ENCODE measurements at places on chromosomes 13 and 19. TPM values are rescaled to one million over a fixed set of nuclear protein-coding genes. Genes with fewer than 3 reads are reported as not detected.

Gene CDX2
- not detected for total RNA-seq

DNA sequence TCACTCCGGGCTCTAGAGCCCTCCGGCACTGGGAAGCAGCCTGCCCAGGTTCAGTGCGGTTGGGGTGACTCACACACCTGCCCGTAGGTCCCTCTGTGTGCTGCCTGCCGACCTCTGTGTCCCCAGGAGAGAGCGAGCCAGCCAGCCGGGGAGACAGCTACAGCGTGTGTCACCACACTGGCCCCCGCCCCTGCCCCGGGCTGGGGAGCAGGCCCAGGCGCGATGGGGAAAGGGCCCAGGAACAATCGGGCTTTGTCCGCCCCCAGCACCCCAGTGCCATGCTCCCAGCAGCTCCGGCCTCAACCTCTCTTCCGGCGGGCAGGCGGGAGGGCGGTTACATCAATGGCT lies at the start of gene KLK6:
Gene KLK6 (minus strand): TSS at position 179 of the 348 bp plus-strand sequence. CDS start 1,487 bp downstream, outside the sequence.
- DNase-seq = no peak

Gene OSCAR
- 0.48 TPM for total RNA-seq

GRCh38 chr19:40799558-40800338 lies 757 bp downstream of the EGLN2 start:
- no peak for DNase-seq

Gene RSPH6A
- not detected for total RNA-seq

Gene PRODH2
- total RNA-seq = not detected

DNA sequence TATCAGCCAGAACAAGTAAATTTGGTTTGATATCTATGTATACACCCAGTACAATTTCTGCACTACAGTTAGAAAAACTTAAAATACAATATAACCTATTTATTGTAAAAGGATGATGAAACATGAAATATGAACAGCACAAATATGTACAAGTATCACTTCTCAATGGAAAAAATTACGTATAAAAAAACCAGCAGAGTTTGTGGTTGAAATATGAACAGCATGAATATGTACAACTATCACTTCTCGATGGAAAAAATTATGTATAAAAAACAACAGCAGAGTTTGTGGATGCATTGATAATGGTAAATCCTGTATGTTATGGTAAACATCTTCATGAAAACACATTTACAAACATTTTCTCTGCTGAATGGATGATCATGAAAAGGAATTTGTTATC lies 32.4 kb upstream of the CEACAM21 start:
- DNase-seq = no peak

GRCh38 chr13:45412274-45413049 lies 5.7 kb downstream of the SLC25A30 start:
- DNase-seq = no peak

Gene EDNRB
- 0.12 TPM for total RNA-seq

GRCh38 chr13:40390401-40390916 lies 276.0 kb downstream of the FOXO1 start:
- no peak for DNase-seq

DNA sequence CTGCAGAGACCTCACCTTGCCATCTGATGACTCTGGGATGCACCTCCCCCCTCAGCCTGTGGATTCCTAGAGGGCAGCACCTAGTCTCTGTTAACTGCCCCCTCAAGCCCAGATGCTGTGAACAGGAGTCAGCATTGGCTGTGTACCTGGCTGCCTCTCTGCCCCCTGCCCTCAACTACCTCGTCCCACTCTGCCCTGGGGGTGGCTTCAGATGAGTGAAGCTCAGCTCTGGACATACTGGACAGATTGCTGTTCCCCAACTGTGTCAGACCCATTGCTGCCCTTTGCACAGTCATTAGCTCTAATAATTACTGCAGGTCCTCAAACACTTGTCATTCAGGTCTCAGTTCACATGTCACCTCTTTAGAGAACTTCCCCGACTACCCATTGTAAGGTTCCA lies 182.1 kb upstream of the TSHZ3 start:
- no peak for DNase-seq

- no peak for DNase-seq
Measured at GRCh38 chr13:53005626-53006025, 23.0 kb upstream of the OLFM4 start.

- DNase-seq = no peak
Measured at GRCh38 chr13:104953588-104953987, 1581.9 kb downstream of the EFNB2 start.

Gene LILRA2
- total RNA-seq = not detected

DNA sequence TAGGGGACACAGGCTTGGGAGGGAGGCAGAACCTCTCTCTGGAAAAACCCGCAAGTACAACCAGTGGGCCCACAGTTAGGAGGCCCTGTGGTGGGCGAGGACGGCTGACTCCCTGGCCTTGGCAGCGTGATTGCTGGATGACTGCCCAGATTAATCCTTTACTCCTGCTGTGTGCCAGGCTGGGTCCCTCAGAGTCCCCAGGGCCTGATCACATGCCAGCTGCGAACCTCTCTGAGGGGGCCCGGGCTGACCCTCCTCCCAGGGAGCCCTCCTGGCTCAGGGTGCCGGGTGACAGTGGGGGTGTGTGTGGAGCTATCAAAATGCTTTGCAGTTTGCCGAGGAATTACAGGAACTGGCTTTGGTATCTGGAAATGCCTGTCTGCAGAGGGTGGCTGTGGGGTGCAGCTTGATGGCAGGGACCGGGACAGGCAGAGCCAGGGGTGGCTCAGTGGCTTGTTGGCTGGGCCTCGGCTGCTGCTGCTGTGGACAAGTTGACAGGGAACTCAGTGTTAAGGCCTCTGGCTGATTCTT lies 48.9 kb downstream of the DNM2 start:
- DNase-seq = no peak

DNA sequence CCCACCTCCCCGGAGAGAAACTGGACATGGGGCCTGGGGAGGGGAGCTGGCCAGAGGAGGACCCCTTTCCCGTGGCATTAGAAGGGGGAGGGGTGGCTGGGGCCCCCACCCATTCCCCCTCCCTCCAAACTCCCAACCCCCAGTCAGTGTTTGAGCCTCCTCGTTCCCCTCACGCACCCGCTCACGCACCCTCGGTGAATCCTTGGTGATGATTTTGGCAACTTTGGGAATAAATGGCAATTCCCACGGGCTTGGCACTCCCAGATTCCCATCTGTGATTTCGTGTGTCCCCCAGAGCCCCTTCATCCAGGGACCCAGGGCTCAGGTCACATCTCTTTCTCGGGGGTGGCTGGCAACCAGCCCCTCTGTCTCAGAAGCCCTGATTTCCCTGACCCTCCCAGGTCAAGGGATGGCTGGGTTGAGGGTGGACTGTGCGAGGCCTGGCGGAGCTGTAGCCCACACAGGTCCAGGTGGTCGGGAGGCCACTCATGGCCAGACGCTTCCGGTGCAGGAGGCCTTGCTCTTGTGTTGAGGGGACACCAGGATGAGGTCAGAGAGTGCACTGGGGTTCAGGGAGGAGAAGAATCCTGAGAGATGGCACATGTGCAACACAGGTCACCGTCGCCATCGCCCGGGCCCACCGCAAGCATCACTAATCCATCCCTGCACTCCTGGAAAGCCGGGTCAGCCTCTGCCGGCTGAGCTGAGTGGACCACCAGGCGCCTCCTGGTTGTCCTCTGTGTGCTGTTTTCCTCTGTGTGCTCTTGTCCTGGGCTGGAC lies 20.7 kb downstream of the EPN1 start:
- DNase-seq = no peak

Gene FUT1
- 0.52 TPM for total RNA-seq

DNA sequence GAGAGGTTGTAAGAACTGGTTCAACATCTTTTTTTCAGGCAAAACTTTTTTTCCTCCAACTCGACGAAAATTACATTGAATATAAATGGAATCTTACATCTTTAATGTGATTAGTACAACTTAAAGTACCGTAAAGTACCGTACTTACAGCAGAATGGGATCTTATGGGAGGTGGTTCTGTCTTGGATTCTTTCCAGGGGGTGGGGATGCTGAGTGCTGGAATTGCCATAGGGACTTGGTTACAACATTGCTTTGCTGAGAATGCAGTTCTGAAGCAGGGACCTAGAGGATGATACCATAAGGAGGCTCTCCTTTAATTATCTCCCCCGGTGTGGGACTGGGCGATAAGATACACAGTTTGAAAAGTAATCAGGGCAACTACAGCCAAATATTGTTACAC lies 186.4 kb downstream of the KLF5 start:
- DNase-seq = no peak

GRCh38 chr19:45500918-45501729 lies 2.9 kb downstream of the PPM1N start:
- no peak for DNase-seq

GRCh38 chr13:35599384-35599783 lies 122.9 kb upstream of the MAB21L1 start:
- DNase-seq = no peak

- no peak for DNase-seq
Measured at GRCh38 chr19:13060964-13061927, 41.4 kb downstream of the LYL1 start.

DNA sequence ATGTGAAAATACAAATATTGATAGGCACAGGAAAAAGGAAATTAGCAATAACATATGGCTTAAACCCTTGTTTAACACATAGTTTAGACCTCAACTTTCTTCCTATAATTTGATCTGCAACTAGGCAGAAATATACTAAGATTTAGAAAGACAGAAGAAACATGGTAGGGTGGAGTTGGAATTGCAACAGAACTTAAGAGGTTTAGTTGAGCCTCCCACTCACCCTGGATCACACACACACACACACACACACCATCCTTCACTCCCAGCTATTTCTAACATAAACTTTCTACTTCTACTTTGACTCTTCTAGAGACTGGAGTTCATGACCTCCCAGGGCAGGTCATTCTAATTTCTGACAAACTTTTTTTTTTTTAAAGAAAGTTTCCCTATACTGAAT lies 47.4 kb downstream of the FLT3 start:
- DNase-seq = no peak

DNA sequence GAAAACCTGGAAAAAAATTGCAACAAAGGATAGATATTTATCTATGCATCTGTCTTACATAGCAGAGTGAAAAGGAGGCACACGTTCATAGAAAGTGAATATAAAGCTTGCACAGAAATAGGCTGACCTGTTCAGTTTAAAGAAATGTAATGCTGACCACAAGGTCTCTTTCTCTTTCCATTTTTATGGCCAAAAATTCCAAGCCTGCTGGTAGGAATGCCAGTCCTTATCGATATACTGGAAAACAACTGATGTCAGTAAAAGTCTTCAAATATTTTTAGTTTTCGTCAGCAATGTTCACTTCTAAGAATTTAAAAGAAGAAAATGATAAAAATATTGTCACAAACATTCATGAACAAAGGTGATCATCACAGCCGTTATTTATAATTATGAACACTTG lies 59.0 kb upstream of the MCF2L start:
- no peak for DNase-seq

DNA sequence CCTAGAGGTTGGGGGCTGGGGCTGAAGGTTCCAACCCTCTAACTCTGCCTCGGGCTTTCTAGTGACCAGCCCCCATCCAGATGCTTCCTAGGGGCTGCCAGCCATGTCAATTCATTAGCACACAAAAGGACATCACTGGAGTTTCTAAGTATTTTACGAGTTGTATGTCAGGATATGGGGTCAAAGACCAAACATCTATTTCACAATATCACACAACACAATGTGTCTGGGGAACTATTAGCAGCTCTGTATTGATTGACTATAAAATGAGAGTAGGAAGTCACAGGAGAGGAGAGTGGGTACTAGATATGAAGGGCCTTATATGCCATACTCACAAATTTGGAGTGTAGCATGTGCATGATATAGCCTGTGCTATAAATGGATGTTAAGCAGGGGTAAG lies 42.1 kb downstream of the LPAR6 start:
- no peak for DNase-seq

GRCh38 chr13:95660981-95661581 lies 15.9 kb upstream of the DNAJC3 start:
- DNase-seq = no peak

Gene WDR87
- total RNA-seq = not detected

Gene UTP14C
- total RNA-seq = 27.6 TPM

Gene TMEM91
- 5.4 TPM for total RNA-seq

Gene DNAJC3
- total RNA-seq = 55.1 TPM

- DNase-seq = no peak
Measured at GRCh38 chr13:39952249-39953233, 297.1 kb downstream of the COG6 start.

DNA sequence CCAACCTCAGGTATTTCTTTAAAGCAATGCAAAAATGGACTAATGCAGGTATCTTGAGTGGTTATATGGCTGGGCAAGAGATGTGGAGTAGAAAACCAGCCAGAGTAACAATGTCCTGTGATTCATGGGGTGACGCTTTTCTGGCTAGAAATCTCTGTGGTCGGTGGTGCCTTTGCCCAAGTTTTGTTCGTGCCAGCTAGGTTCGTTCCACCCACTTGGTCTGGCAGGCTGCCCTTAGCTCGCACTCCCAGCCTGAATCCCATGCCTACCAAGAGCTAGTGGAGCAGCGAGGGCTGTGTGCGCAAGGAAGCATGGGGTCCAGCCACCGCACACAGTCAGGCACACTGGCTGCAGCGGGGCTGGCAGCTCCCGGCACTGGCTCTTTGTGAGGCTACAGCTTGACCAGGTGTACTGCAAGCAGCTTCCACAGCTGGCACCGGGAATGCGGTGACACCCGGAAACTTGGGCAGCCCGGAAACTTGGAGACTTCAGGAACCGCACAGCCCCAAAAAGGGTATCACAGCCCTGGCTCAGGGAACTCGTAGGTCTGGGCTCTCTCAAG lies 349.6 kb upstream of the PCDH20 start:
- no peak for DNase-seq

Gene SIGLECL1
- not detected for total RNA-seq

Gene NCAN
- not detected for total RNA-seq

DNA sequence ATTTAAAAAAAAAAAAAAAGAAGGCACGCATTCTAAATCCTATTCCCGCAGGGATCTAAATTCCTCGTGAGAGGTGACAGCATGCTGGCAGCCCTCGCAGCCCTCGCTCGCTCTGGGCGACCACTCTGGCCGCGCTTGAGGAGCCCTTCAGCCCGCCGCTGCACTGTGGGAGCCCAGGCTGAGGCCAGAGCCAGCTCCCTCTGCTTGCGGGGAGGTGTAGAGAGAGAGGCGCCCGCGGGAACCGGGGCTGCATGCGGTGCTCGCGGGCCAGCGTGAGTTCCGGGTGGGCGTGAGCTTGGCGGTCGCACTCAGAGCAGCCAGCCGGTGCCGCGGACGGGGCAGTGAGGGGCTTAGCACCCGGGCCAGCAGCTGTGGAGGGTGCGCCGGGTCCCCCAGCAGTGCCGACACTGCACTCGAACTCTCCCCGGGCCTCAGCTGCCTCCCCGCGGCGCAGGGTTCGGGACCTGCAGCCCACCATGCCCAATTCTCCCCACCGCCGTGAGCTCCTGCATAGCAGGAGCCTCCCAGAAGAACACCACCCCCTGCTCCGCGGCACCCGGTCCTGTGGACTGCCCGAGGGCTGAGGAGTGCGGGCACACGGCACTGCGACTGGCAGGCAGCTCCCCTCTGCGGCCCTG lies 553.9 kb downstream of the LMO7 start:
- DNase-seq = no peak

Data from chondrocyte (in vitro differentiated cells).